ENCODE measurements at places on chromosomes 12 and 14.

DNA sequence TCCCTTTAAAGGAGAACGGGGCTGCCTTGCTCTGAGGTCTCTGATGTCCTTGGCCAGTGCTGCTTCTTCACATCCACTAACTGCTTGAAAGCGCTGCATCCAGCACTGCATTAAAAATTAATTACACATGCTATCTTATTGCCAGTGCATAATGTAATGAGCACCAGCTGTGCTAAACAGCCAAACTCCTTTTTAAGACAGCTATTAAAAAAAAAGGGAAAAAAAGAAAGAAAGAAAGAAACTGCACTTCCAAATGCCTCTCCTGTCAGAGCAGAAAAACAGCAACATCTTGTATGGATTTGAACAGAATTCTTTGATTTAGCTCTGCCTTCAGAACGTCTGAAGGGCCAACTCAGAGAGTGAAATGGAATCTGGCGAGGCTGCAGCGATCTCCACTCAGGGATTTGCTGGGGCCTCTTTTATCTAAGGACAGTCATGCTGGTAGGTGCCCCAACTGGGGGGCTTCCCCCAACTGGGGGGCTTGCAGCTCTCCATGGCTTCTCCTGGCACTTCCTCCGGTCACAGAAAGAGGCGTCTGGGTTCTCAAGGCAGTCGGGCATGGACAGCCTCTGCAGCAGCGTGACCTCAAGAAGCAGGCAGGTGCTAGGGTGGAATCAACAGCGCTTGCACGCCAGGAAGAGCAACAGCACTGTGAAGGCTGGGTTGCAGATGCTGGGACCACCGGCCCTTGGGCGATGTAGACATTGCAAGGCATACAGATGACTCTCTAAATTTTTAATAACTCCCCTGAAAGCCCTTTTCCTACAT lies 46.4 kb downstream of the BCL11B start:
- no peak for DNase-seq

GRCh38 chr12:4024701-4025100 lies 151.5 kb upstream of the PARP11 start:
- no peak for DNase-seq

GRCh38 chr14:51738754-51739153 lies 87.0 kb downstream of the FRMD6 start:
- no peak for DNase-seq

- no peak for DNase-seq
These were observed 21.0 kb upstream of the SERPINA4 start for GRCh38 chr14:94540031-94540794.

DNA sequence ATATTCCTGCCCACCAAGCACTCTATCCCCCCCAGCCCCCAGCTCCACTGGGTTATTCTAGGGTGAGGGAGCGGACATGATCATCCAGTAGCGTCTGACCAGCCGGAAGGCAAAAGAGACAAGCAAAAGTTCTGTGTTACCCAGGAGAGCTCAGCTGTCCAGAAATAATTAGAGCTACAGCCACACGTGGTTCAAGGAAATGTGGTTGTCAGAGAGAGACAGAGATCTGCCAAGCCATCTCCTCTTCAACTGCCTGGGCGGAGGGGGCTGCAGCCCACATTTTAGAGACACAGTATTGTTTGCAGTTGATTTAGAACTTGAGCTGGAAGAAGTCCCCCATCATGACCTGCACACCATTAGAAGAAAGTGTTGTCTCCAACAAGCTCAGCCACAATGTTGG lies 30.4 kb downstream of the DAO start:
- DNase-seq: no peak

GRCh38 chr12:124386059-124386458 lies 91.2 kb downstream of the RFLNA start:
- no peak for DNase-seq

- DNase-seq: peak; percentile 30
These were observed 55.6 kb downstream of the LGMN start for GRCh38 chr14:92692822-92693226.

DNA sequence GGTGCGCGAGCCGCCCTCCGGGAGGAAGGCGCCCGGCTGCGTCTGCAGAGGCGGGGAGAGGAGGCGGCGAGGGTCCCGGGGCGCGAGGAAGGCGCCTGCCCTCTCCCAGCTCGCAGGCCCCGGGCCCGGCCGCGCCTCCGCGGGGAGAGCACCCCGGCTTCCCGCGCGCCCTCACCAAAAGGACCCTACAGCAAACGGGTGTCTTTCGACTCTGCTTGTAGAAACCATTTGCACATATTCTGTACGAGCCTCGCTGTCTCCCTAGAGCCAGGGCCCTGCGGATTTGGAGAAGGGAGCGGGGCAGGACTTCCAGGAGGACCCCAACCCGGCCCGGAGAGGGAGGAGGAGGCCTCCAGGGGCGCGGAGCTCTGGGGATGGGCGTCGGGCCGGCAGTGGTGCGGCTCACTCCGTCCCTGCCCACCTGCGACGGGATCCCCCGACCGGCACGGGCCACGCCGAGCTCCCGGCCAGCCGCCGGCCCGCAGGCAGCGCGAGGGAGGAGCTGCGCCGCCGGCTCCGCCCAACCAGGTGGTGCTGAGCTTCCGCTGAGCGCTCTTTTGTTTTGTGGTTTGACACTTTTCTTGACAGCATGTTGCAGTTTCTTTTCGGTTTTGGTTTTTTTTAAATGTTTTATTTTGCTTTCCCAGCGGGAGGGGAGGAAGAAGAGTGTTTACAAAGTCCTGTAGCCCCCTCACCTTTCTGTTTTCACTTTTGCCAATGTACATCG lies 103.3 kb upstream of the FKBP4 start:
- DNase-seq: no peak

- no peak for DNase-seq
These were observed 26.2 kb downstream of the ZCRB1 start for GRCh38 chr12:42299392-42300308.

DNA sequence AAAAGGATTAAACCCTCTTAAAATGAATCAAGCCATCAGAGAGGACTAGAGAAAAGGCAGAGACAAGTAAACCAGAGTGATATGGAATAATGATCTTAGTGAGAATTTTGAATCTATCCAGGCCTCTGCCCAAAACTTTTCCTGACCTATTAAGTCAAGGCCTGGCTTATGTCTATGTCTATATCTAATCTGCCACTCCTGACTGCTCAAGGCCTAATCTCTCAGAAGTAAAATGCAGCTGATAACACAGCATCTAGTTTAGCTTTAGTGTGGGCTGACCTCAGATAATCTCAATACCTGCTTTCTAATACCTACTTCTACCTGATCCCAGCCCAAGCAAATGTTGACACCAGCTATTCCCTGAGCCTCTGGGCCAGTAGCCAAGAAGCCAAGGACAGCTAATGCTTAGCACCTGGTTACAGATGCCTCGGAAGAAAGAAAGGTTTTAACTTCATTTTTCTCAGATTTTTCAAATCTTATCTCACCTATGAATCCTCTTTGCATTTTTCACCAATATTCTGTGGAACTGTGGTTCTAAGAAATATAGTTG lies 1472.5 kb upstream of the SEL1L start:
- no peak for DNase-seq

- no peak for DNase-seq
These were observed 93.5 kb downstream of the PIWIL1 start for GRCh38 chr12:130431176-130431575.

DNA sequence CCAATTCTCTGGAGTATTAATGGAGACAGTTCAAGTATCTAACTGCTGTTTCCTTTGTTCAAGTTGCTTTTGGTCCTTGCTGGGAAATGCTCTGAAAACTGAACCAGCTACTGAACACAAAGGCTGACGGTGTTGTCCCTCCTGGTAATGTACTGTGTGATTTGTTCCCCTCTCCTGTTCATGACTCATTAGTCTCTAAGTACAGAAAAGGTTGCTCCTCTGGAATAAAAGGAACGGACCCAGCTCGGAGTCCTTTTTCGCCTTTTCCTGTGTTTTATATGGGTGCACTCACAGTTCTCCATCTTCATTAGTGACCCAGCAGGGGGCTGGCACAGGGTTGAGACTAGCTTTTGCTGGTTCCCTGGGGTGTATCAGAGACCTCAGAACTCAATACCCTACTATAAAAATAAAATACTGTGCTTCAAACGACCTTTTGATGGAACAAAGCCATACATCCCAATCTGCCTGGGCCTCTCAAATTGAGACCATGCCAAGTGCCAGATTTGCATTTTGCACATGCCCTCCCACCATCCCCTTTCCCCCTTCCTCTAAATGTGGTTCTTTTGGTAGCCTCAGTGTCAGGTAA lies 269.7 kb downstream of the RAD51B start:
- no peak for DNase-seq

GRCh38 chr12:86698641-86698980 lies 442.4 kb upstream of the MGAT4C start:
- DNase-seq: no peak

- DNase-seq: peak; percentile 22
These were observed 824 bp downstream of the OAS1 start for GRCh38 chr12:112907415-112908157.

DNA sequence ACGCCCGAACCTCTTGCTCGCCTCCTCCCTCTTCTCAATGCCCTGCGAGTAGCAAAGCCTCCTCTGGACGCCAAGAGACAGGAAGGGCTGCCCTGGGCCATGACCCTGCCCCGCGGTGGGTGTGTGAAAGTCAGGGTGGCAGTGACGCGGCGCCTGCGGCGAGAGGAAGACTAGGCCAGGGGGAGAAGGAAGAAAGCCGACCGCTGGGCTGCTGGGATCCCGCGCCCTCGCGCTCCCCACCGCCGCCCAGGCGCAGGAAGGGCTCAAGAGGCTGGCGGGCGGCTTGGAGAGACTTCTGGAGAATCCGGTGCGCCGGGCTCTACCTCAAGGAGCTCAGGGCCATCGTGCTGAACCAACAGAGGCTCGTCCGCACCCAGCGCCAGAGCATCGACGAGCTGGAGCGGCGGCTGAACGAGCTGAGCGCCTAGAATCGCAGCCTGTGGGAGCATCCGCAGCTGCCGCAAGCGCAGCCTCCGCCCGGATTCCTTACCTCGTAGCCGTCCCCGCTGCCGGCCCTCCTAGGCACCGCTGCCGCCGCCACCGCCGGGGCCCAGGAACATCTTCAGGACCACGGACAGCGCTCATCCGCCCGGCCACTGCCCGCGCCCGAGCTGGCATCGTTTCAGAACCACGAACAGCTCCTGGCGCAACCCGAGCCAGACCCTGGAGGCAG lies 105.0 kb upstream of the PRB2 start:
- peak; percentile 67 for DNase-seq

GRCh38 chr12:122467983-122468382 lies 32.7 kb downstream of the ZCCHC8 start:
- no peak for DNase-seq

- no peak for DNase-seq
These were observed 27.6 kb downstream of the TDP1 start for GRCh38 chr14:89983375-89983774.

GRCh38 chr14:46404865-46405811 lies 246.4 kb downstream of the RPL10L start:
- no peak for DNase-seq

DNA sequence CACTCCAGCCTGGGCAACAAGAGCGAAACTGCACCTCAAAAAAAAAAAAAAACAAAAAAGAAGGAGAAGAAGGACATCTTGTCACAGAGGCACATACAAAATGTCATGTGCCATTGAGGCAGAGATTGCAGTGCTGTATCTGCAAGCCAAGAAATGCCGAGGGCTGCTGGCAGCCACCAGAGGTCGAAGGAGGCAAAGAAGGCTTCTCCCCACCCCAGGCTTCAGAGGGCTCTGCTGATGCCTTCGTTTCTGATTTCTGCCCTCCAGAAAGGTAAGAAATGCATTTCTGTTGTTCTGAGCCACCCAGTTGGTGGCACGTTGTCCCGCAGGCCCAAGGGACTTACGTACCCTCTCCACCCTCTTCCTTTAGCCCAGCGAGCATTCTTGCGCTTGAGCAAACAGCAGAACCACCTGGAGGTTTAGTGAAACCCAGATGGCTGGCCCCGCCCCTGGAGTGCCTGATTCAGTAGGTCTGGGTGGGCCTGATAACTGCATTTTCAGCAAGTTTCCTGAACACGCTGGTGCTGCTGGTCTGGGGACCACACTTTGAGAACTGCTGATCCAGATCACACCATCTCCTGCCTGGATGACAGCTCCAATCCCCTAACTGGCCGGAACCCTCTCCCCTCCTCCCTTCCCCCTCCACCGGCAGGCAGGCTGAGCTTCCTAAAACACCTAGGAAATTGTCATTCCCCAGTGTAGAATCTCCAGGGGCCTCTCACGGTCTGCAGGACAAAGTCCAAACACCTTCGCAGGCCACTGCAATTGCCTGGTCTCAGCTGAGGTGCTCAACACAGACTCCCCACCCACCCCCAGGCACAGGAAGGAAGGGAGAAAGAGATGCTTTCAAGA lies 21.1 kb upstream of the SCARB1 start:
- DNase-seq: no peak

GRCh38 chr12:122013136-122013535 lies 8.5 kb upstream of the BCL7A start:
- no peak for DNase-seq

DNA sequence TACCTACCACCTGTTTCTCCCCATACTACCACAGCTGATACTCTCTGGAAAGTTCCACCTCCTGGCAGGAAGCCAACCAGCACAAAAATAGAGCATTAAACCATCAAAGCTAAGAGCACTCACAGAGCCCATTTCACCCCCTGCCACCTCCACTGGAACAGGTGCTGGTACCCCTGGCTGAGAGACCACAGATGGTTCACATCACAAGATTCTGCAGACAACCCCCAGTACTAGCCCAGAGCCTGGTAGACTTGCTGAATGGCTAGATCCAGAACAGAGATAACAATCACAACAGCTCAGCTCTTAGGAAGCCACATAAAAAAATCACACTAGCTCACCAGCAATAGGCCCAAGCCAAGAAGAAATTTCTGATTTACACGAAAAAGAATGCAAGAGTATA lies 855.2 kb downstream of the FSCB start:
- DNase-seq: no peak

- DNase-seq: no peak
These were observed 26.9 kb downstream of the NRXN3 start for GRCh38 chr14:78197051-78197450.

DNA sequence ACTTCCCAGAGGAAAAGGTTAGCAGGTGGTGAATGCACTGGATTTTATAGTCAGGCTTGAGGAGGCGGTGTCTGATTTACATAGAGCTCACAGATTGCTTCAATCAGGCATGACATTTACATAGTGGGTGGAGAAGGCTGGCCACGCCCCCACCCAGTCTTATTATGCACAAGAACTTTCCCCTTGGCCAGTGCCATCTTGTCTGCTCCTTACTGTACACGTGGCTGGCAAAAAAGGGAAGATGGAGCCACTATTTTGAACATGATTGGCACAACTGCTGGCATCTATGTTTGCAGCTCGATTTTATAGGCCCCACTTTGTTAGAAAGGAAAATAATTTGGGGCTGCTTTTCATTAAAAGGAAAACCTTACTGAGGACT lies 10.9 kb upstream of the LGMN start:
- no peak for DNase-seq

- DNase-seq: no peak
These were observed 122.4 kb downstream of the GPR135 start for GRCh38 chr14:59342516-59343484.

GRCh38 chr14:21384494-21384851 lies 654 bp upstream of the SUPT16H start:
- DNase-seq: no peak

DNA sequence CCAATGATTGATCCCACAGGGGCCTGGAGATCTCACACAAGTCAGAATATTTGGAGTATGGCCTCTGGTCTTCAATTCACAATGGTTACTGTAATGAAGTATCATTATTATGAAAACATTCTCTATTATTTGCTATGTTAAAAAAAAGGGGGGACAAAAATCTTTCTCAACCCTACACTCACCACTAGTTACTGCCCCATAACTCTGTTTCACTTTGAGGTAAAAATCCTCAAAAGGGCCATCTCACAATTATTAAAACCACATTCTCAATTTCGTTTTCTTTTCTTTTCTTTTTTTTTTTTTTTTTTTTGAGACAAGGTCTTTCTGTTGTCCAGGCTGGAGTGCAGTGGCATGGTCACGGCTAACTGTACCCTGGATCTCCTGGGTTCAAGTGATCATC lies 59.6 kb upstream of the KCNC2 start:
- no peak for DNase-seq
